ENCODE measurements at places on chromosomes 5 and 9.
A peak's percentile ranks its signal among the peaks of the same experiment; 100 is the strongest.

- DNase-seq: no peak
Measured at GRCh38 chr9:72691671-72692070, 170.3 kb downstream of the TMC1 start.

GRCh38 chr5:87300176-87300575 is 32.5 kb downstream of the RASA1 start:
- no peak for DNase-seq

DNA sequence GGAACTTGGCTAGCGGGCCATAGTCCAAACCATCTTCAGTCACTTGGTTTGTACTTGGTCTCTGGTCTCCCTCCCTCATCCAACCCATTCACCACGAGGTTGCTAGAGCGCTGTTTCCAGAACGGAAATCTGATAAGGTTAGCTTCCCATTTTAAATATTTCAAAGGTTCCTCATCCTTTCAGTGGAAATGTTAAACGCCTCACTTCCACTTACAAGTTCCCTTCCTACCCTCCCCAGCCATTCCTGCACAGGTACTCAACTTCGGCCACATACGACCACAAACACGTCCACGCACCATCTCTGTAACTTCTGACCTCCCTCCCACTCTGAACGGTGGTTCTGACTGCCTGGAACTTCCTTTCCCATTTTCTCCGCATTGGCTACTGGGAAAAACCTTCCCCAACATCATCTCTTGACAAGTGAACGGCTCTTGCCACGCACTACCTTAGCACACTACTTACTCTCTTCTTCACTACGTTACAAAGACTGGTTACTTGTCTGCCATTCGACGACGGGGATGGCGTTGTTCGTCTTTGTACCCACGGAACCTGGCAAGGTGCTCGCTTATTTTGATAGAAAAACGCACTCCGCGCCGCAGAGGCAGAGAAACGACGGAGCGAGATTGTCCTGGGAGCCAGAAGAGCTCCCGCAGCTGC is 629 bp downstream of the CCNH start:
- no peak for DNase-seq

DNA sequence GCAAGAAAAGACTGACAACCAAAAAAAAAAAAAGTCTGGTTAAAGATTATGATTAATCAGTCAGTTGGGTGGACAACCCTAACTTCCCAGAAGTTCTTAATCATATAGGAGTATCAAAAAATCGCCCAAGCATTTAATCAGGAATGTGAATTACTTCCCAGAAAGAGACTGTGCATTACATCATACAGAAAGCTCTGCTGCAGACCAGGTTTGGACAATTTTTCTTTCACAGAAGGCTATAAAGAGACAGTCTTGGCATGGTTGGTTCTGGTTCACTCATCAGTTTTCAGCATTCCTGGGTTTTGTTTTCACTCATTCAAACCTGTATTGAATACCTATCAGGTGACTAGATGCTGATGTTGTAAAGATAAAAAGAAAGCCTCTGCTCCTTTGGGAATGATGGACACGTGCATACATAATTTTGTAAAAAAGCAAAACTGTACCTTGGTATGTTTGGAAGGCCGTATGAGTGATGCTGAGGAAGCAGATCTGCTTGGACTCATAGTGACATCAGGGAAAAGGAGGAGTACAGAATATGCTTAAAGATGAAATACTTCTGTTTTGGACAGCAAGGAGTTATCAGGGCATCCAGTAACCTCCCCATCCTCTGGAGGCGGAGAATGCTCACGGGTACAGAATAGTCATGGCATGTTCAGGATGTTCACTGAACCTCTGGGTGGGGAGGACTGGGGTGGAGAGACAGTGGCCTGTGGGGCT is 178.4 kb downstream of the GNA14 start:
- no peak for DNase-seq

DNA sequence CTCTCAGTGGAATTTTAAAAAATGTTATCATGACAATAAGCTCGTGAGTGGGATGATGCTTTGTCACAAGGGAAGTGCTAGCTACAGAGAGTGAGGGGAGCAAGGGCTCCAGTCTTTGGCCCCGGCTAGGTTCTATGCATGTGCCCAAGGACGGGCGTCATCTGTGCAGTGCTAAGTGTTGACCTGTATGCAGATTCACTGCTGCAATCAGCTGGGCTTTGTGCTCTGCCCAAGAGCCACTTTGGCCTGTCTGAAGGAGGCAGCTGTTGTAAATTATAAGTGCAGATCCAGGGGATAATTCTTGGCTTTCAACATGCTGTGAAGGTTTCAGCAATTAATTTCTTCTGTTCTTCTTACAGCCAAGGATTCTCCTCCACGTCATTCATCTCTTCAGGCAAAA is 268.6 kb downstream of the PSAT1 start:
- no peak for DNase-seq

- DNase-seq: no peak
Measured at GRCh38 chr5:53321073-53321472, 159.4 kb upstream of the FST start.

DNA sequence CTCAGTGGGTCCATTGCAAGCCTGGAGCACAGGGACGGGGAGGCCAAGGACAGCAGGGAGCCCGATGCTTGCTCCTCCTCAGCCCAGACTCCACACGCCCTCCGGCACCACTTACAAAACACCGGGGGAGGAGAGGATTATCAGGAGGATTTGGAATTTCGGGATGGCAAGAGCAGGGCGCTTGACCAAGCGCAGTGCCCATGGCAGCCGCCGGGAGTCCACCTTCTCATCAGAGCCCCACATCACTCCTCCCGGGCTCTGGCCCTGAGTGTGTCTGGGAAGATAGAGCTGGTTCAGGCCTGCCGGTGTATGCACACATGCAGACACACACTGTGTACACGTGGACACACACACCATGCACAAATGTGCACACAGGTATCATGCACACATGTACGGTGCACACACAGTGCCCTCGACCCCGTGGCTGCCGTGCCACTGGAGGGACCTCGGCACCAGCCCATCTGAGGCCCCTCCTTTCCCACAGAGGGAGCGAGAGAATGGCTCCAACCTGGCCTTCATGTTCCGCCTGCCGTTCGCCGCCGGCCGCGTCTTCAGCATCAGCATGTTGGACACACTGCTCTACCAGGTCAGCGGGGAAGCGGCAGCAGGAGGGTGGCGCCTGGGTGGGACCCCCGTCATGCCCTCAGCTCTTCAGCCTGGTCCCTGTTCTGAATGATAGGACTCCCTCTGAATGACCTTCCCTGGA is 81.7 kb downstream of the KCNT1 start:
- no peak for DNase-seq

DNA sequence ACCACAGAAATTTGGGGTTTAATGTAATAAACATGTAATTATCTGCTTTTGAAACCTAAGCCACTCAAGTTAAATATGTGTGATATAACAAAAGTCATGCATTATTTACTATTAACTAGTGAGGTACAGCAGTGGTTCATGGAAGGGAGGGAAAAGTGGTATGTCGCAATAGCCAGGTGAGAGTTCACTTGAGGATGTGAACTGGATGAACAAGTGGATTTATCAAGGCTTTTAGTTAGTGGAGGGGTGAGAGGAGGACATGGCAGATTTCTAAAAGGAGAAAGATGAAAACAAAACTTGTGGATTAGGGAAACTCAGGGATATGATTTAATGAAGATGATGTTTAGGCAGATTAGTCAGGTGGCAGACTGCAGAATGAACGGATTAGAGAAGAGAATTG is 141.3 kb upstream of the NFIB start:
- DNase-seq: no peak

DNA sequence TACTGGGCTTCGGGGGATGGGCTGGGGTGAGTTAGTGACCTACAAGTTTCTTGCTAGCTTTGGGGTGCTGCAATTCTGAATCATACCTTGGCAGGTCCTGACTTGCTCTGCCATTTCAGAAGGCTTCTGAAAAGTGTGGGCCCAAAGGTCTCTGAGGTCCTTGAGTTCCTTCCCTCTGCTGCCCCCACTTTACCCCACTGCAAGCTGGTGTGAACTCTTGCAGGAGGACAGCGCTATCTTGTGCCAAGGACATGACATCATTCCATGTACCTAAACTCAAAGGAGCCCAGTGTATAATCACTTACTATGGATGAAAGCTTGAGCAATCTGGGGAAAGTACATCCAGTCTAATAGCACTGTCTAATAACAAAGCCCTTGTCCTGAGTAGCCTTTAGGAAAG is 157.4 kb downstream of the RMI1 start:
- no peak for DNase-seq

- DNase-seq: no peak
Measured at GRCh38 chr9:84169240-84169639, 171.3 kb downstream of the SLC28A3 start.

DNA sequence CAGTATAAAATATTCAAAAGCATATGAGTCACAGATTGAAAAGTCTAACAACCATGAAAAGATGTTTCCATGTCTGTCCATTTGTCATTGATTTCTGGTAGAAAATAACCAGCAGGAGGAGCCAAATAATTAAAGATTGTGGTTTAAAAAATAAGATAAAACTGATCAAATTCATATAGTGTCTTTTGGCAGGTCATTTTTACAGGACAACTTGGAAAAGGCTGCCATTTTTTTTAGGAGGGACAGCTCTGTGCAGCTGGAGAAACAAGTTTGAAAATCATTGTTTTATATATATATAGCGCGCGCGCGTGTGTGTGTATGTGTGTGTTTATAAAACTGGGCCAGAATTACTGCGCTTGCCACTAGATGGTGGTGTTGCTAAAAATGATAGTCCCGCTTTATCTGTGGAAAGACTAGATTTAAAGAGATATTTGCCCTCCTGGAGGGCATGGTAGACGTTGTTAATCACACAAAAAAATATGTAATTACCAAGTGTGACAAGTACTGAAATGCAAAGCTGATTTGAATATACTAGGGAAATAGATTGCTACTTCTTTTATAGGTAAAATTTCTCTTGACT is 1.3 kb upstream of the TRMO start:
- DNase-seq: peak; percentile 34

DNA sequence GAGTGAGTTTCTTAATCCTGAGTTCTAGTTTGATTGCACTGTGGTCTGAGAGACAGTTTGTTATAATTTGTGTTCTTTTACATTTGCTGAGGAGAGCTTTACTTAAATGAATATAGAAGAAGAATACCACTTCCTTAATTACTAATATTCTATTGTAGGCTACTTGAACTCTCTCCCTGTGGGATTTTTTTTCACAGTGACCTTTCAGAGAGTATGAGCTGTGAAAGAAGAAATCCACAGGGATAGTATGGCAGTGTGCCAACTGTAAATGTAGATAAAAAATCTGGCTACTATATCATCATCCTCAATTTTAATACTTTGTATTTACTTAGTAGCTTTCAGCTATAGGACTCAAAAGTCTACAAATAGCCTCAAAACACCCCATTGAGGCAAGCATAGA is 67.3 kb downstream of the COMMD10 start:
- DNase-seq: no peak

GRCh38 chr5:142970440-142971030 is 200.4 kb downstream of the ARHGAP26 start:
- DNase-seq: no peak

DNA sequence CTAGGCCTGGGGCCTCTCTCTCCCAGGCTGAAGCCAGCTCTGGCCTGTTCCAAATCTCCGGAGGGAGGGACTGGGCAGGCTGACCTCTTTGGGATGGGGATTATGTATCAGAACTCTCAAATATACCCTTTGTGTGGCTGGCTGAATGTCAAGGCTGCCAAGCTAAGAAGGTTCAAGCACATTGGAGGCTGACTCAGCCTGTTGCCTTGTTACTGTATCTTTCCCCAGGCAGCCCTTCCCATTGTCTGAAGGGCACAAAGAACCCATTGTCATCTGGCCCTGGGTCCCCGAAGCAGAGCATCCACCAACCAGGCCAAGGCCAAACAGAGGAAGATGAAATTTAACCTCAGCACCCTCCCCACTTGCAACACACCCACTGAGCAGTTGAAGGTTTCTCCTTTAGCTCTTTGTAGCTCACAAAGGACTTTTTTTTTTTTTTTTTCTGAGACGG is 7.3 kb upstream of the SPARC start:
- DNase-seq: no peak

DNA sequence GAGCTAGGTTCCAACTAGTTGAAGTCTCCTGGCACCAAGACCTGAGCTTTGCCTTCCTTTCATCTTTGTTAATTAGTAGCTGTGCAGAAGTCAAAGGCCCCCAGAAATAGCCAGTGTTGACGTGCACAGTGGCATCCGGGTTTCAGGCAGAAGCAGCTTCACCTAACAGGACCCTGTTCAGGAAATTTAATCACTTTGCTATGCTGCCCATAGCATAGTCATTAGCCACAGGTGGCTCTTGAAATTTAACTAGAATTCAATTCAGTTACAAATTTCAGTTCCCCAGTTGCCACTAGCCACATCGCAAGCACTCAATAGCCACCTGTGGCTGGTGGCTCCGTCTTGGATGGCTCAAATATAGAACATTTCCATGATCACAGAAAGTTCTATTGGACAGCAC is 179.1 kb downstream of the GOLPH3 start:
- no peak for DNase-seq

DNA sequence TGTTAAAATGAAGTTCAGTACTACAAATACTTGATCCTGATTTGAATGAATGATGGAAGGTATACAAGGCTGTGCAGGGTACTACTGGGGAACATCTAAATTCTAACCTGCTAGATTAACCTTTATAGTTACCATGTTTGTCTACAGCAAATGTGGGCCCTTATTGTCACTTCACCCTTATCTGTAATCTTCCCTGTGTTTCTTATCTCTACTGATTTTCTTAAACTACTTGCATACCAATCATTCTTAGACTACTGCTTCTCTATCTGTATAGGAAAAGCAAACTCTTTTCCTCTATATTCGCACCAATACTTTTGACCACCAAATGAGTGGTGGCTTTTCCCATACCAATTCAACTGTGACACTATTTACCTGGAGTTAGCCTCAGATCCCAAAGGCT is 210.7 kb downstream of the HINT1 start:
- no peak for DNase-seq

DNA sequence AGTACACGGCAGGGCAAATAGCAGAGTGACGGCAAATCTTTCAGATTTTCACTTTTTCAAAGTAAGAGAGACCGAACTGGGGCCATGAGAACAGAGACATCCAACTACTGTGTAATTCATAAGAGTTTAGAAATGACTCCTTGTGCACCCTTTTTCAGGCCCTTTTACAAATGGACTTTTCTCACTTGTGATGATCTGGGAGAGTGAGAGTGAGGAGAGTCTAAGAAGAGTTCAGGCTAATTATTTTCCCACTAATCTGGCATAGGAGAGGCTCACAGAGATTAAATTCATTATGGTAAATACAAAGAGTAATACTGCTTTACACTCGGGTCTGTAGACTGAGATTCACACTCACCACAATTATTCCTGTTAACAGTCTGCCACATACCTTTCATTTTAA is 880 bp upstream of the CCNG1 start:
- DNase-seq: no peak

DNA sequence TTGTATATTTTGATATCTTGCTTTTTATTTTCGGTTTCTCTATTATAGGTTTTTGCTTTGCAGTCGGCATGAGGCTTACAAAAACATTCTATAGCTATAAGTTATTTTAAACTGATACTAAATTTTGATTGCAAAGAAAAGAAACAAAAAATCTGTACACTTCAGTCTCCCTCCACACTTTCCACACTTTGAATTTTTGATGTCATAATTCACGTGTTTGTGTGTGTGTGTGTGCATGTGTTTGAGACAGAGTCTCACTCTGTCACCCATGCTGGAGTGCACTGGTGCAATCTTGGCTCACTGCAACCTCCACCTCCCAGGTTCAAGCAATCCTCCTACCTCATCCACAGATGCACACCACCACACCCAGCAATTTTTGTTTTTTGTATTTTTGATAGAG is 124.9 kb downstream of the MRPS30 start:
- no peak for DNase-seq

GRCh38 chr9:26219961-26220360 is 541.7 kb upstream of the TUSC1 start:
- DNase-seq: no peak
